ENCODE measurements at places on chromosomes 1 and 21.

DNA sequence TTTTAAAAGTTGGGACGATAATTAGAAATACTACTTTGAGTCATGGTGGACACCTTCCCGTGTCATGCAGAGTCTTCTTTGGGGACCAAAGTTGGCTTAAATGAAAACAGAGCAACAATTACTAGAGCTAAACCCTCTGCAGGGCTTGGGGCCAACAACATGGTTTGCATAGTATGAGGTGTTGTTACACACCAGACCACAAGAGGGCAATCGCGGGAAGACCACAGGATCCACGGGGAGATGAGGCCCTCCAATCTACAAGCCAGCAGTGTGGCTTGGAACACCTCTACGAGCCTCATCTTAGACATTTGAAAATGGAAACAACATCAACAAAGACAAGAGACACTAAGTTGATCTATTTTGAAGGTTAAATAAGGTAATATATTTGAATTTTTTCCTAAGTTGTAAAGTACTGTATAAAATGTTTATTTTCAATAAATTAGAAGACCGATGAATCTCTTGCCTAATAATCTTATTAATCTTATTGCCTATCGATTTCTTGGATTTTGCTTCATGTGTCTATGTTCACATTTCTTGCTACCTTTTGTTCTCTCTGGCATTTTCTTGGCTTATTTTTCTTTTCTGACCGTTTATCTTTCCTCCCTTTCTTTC lies 8.2 kb upstream of the SMCP start:
- DNase-seq = peak; percentile 7

DNA sequence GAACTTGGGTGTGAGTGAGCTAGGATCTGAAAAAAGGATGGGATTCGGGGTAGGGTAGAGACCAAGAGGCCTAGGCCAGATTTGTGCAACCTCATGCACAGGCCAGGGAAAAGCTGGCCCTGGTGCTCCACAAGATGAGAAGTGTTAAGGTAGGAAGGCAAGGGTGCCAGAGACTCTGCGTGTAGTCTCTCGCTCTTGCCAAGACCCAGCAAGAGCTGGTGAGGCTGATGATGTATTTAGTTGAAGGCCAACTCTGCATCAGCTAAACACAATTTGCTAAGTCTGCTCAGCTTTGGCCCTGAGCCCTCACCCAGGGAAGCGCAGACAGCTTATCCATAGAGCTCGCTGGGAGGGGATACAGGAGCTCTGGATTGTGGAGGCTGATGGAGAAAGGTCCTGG lies 26.6 kb upstream of the SOX13 start:
- no peak for DNase-seq

DNA sequence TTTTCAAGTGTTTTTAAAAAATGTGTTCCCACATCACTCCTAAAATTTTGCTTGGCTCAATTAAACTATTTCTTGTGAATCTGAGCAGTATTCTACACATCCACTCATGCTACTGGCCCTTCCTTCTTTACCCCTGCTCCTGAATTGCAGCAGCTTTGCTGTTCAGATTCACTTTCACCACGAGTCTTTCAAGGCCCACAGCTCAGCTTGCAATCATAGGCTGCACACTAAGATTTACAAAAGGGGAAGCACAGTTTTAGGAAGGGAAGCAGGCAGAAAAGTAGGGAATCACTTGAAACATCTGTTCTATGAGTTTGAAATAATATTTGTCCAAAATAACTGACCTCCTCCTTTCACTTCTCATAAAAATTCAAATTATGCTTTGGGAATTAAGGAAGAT lies 70.9 kb upstream of the EDEM3 start:
- DNase-seq = no peak

GRCh38 chr1:21384620-21385019 lies 55.3 kb upstream of the NBPF3 start:
- no peak for DNase-seq

GRCh38 chr1:54984131-54984842 lies 3.9 kb downstream of the TMEM61 start:
- DNase-seq = no peak
